ENCODE measurements at places on chromosomes 3 and 15.

DNA sequence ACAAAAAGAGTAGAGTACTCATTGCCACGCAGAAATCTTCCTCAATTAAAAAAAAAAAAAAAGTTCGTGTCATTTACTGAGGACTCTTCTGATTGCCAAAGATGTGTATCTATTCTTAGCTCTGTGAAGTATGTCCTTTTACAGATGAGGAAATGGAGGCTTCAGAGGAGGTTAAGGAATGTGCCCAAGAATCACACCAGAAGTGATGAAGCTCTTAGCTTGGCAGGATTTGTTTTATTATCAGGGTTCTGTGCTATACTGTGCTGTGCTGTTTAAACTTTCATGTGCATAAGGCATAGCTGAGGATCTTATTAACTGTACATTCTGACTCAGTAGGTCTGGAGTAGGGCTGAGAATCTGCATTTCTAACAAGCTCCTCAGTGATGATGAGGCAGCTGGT lies 665.2 kb upstream of the ADAMTS9 start:
- DNase-seq, result no peak

DNA sequence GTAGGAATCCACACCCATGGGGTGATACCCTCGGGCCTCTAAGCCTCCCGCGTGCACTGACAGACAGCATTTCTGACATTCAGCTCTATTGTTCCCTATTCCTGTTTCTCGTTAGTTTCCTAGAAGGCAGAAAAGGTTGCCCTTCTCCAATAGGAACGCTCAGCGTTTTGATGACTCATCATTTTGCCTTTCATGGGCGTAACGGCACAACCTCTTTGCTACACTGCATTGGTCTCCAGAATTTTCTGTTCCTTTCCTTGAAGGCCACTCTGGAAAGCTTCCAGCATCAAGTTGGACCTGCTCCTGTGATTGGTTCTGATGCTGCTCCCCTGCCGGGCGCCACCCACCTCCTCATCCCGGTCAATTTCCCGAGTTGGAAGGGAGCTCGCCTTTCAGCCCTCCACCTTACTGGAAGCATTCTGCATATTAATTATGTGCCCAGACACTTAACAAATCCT lies 13.0 kb upstream of the TNK2 start:
- no peak for DNase-seq

DNA sequence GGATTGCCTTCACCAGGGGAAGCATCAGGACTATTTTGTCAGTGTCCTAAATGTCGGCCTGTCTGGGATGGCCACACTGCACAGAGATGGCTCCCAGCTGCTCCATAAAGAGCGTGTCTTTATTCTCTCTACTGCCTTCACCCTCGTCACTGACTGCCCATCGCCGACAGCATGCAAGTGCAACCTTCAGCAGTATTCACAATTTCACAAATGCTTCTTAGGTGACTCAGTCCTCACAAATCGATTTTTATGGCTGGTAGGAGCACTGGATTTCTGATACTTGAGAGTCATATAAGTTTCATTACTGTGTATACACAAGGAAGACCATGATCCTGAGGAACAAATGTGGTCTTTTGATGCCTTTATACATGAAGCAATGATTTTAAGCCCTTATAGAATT lies 1.1 kb upstream of the SSUH2 start:
- DNase-seq, result no peak

GRCh38 chr3:187484547-187485295 lies 116.5 kb downstream of the RTP4 start:
- DNase-seq, result no peak

- no peak for DNase-seq
Measured at GRCh38 chr3:179958143-179958542, 78.6 kb downstream of the PEX5L start.

- DNase-seq, result peak; percentile 27
Measured at GRCh38 chr3:52005571-52005986, 9.9 kb upstream of the RPL29 start.

GRCh38 chr3:168585544-168585943 lies 489.8 kb upstream of the GOLIM4 start:
- DNase-seq, result no peak

DNA sequence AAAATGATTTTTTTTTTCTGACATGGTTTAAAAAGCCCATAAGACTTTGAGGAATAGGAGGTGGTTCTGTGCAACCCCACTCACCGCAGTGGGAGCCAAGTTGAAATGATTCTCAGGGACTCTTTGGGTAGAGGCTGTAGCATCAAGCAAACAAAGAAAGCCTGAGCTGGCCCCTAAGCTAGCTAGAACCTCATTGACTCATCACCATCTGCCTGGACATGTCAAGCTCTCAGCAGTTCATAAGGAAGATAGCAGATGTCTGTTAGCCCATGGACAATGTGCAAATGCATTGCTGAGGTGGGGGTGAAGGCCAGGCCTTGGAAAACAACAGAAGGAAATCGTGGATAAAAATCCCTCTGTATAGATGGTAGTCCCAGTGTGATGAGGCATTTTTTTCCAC lies 234.8 kb downstream of the NR2F2 start:
- no peak for DNase-seq

DNA sequence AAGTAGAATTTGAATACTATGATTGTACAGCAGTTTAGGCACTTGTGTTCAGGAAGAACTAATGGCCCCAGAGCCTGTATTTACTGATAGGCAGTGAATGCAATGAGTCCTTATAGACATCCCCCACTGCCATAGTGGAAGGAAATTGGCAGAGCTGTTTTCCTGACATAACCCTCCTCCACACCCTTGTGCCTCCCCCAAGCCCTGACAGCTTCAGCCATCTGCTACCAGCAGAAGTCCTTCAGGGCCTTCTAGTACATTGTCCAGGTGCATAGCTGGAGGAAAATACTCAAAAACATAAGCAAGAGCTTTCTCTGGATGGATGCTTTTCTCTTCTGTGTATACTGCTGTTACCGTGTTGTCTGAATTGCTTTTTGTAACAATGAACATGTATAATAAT lies 20.6 kb downstream of the ARHGAP31 start:
- no peak for DNase-seq

GRCh38 chr15:52309154-52309548 lies 13.5 kb upstream of the MYO5C start:
- no peak for DNase-seq

DNA sequence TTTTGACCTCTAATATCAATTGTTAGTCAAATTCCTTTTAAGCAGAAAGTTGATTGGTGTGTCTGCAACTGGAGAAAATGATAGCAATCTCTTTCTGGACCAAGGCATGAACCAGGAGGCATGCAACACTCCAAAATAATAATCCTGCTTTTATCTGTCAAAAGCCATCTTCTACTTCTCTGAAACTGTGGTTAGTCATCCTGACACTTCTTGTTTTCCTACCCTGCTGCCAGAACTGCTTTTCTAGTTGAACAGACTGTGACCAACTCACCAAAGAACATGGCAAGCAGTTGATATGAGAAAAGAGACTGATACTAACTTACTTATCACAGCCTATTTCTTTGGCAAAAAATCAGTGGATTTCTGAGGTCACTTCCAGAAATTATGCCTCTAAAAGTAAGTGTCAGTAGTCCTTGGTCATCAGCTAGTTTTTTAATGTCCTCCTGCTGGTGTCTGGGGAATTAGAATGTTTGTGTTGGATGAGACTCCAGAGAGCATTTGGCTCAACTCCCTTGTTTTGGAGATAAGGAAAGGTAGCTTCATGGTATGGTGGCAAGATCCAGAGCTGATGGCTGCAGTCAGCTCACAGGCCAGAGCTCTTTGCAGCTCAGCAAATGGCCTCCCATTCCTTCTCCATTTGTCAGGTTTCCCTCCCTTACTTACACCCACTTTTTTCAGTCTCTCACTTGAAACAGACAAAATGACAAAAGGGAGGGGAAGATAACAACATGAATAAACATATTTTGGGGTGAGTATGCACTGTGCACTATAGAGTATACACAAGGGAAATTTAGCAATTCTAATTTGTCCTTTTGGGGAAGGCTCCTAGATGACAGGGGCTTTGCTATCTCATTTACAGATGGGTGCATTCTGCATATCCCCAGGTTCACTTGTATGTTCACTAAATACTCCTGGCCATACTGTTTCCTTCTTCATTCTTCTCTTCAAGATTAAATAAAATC lies 7.0 kb downstream of the CRYGS start:
- DNase-seq, result no peak

- DNase-seq, result no peak
Measured at GRCh38 chr3:95289295-95289694, 1226.4 kb downstream of the NSUN3 start.

DNA sequence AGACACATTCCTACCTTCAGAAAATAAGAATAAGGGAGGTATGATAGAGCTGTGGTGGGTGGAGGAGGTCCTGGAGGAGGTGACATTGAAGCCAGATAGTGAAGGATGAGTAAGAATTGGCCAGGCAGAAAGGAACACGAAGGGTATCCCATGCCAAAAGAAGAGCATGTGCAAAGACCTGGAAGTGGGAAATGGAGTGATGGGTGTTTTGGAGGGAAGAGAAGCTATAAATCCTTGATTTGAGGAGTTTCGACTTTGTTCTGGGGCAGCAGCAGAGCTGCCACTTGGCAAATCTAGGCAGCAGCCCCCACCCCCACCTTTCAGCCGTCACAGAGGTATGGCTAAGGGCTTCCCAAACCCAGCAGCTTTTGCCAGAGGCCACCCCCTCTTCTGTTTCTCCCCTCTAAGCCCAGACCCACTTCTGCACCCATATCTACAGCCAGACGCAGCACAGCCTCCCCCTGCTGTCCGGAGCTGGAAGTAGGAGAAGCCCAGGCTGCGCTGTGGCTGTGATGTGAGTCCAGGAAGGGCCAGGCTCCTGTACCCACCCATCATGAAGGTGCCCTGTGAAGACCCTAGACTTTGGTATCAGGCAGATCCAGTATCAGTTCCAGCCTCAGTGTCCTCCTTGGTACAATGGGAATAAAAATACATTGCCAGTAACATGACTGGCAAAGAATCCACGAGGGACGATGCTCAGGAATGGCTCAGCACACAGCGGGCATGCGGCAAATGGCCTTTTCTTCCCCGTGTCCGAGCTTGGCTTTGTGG lies 188.7 kb upstream of the LINGO1 start:
- DNase-seq, result peak; percentile 12

DNA sequence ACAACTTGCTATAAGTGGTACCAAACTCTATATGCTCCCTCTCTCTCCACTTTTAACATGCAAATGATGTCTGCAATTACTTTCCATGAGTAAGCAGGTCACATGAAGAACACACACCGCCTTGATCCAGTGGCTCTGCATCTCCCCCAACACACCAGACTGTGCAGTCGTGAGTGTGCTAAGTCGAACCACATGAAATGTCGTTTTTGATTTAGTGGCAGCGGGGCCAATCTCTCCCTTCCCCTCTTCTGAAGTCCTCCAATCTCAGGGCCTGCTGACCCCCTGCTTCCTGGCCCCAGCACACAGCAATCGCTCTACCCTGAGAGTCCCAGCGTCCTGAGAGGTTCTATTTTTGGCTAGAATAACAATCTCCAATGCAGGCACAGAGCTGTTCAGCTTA lies 312.5 kb downstream of the SHQ1 start:
- no peak for DNase-seq

GRCh38 chr3:133361011-133361410 lies 38.8 kb upstream of the BFSP2 start:
- no peak for DNase-seq

GRCh38 chr3:98846101-98846500 lies 55.4 kb downstream of the DCBLD2 start:
- no peak for DNase-seq

DNA sequence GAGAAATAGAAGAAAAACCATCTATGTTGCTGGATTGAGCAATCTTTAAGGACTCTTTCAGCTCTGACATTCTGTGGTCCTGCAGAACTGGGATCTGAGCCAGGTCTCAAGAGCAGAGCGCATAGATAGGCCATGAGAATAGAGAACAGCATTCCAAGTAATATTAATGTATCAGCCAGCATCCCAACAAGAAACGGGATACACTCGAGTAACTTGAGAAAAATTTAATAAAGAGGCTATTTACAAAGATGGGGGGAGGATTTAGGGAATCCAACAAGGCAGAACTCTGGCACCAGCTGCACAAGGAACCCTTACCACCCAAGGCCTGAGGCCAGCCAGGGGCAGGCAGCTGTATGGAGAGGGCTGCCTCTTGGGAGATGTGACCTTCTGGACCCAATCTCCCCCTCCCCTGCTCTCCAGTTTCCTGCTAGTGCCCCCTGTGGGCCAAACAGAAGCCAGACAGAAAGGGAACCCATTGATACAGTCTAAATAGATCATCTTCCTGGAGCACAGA lies 8.2 kb downstream of the TMOD2 start:
- peak; percentile 93 for DNase-seq

- DNase-seq, result no peak
Measured at GRCh38 chr15:52558196-52558595, 10.6 kb downstream of the ARPP19 start.

DNA sequence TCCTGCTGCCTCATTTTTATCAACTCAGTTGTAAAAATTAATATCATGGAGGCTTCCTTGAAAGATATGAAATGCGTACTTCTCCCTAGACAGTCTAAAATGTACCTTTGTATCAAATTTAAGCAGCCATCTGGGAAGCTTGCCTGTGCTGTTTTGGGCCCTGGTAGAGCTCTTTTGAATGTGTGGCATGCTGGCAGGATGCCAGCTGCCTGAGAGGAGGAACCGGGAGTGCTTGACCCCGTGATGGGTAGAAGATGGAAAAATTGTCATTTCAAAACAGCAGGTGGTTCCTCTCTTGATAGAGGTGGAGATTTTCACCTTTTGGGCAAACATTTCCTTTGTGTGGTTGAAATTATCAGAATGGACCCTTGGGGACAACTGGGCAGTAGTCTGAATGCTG lies 245.3 kb downstream of the RPLP1 start:
- DNase-seq, result no peak

DNA sequence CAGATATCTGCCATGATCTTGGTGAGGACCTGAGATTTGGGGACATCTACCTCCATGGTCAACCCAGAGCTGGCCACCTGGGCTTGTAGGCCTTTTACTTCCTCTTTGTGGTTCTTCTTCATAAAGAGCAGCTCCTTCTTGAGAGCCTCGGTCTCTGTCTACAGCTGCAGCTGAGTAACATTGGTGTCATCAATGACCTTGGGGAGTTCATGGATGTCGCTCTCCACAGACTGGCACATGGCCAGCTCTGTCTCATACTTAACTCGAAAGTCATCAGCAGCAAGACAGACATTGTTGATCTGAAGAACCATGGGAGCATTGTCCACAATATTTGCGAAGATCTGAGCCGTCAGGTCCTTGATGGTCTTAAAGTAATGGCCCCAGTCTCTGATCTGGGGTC lies 15.7 kb upstream of the RASA2 start:
- no peak for DNase-seq

GRCh38 chr3:141523615-141524375 lies 37.0 kb downstream of the RASA2 start:
- no peak for DNase-seq
